Stimulated activated naive CD4-positive, alpha-beta T cell (primary cell): ENCODE measurements at places on chromosomes 16 and 17.

GRCh38 chr16:59840169-59840568 lies 1106.1 kb upstream of the GOT2 start:
- no peak for DNase-seq

- no peak for DNase-seq
Measured at GRCh38 chr17:58446086-58446485, 28.8 kb upstream of the RNF43 start.

DNA sequence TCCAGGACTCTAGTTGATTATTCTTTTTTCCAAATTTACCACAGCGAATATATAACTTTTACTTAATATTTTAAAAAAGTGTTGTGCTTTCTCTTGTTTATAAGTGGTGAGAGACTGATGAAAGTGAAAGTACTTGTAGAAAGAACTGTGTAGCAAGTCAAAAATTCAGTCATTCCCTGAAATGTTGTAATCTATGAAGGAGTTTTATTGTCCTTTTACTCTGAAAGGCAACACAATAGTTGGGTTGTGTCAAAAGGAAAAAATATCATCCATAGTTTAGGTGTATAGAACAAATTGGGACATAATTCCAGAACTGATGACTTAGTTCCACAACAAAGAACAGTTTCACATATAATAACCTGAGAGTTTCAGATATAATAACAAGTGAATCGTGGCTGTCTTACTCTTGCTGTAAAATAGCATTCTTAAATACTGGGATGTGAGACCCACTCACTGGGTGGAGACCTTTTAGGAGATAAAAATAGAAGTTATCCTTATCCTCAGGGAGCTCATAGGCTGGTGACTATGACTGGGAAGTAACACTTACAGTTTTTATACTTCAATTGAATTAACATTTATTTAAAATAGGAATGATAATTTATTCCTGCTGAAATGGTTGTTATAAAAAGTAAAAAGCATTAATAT lies 20.6 kb downstream of the CYB5B start:
- DNase-seq = no peak

DNA sequence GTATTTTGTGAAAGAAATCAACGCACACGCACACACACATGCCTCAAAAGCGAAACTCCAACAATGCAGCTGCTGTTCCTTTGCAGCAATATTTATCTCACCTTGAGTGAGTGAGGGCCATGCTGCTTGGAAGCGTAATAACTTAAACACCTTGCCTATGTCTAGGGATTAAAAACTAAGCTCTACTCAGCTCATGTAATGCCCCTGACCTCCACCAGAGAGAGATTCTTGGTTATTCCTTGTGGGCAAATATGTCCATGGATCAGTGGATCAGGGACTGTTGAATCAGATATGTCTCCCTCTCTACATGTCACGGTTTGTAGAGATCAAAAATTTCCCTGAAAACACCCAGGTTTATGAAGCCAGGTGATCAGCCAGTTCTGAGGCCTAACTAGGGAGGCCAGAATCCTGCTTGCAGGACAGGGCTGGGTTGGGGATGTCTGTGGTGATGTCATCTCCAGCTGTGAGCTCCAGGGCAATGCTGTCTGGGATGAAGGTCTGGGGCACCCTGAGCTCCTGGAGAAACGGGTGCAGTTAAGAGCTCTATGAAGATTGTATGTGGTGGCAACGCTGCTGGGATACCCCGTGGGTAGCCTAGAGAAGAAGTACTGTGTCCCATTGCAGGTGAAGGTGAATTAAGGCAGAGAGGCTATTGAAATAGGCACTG lies 149.4 kb downstream of the KCNJ12 start:
- DNase-seq = no peak

DNA sequence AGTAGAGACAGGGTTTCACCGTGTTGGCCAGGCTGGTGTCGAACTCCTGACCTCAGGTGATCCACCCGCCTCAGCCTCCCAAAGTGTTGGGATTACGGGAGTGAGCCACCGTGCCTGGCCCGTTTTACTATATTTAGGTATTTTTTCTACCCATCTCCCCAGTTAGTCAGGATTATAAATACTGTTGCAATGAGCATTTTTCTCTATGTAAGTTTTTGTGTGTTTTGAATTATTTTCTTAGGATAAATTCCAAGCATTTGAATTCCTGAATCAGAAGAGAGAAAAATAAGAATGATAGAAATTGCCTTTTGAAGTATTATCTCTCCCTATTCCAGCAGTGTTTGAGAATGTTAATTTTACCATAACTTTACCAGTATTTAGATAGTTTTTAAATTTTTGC lies 36.6 kb downstream of the KIAA0513 start:
- no peak for DNase-seq

DNA sequence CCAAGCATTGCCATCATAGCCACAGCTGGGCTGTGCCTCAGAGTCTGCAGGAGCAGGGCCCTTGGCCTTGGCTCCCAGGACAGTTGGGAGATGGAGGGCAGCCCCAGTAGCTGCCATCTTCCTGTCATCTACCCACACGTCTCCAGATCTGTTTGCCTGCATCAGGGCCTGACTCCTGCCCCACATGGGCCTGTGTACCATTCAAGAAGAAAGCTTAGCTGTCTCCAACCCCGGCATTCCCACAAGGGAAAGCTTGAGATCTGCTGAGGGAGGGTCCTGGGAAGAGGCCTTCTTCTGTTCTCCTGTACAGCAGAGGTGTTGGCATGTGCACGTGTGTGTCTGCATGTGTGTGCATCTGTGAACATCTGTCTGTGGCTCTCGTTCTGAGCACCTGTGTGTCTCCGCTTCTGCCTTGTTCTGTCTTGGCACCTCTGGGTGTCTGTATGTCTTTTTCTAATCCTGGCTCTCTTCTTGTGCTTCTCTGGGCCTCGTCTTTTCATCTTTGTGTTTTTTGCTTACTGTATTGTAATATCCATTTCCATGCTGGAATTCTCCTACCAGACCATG lies 122.2 kb downstream of the MRM1 start:
- no peak for DNase-seq

GRCh38 chr17:48194097-48194550 lies 86.6 kb downstream of the SNX11 start:
- no peak for DNase-seq

DNA sequence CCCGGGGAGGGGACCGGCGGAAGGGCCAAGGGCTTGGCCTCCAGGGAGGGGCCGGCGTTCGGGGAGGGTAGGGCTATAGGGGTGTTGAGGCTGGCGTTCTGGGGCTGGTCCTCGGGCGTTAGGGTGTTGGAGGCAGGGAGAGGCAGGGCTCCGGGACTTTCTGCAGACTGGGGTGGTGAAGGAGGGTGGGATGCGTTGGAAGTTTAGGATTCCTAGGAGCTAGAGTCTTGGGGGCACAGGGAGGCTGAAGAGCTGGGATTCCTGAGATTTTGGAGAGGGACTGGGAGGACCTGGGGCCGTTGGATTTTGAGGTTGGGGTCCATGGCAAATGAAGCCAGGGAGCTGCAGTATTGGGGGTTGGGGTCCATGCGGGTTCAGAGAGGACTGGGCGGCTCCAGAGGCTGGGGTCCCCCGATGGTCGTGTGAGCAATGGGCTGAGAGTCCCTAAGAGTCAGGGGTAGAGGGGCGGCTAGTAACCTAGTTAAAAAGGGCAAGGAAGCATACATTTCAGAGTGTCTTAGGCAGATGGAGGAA lies 740 bp downstream of the NFATC2IP start:
- no peak for DNase-seq

- no peak for DNase-seq
Measured at GRCh38 chr17:40064971-40065768, 2.4 kb downstream of the THRA start.

- no peak for DNase-seq
Measured at GRCh38 chr16:85072947-85073346, 39.3 kb downstream of the CIBAR2 start.

GRCh38 chr16:84665359-84665758 lies 17.0 kb downstream of the KLHL36 start:
- DNase-seq = no peak

DNA sequence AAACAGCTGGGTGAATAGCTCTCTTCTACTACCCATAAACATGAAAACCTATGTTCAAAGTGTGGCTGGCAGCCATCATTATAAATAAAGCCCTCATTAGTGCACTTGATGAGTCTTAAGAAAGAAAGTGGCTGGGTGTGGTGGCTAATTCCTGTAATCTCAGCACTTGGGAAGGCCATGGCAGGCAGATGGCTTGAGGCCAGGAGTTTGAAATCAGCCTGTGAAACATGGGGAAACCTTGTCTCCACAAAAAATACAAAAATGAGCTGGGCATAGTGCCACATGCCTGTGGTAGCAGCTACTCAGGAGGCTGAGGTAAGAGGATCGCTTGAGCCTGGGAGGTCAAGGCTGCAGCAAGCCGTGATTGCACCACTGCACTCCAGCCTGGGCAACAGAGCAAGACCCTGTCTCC lies 28.3 kb upstream of the APPBP2 start:
- DNase-seq = no peak

- DNase-seq = no peak
Measured at GRCh38 chr16:10754941-10755340, 11.3 kb downstream of the NUBP1 start.
